Substantia nigra (tissue), 51 donors: ENCODE measurements at places on chromosomes 5 and 9.

- DNase-seq, result no peak
Measured at GRCh38 chr5:59062986-59063683, 480.3 kb downstream of the RAB3C start.

- DNase-seq, result no peak
Measured at GRCh38 chr5:74392711-74393351, 247.7 kb downstream of the ENC1 start.

DNA sequence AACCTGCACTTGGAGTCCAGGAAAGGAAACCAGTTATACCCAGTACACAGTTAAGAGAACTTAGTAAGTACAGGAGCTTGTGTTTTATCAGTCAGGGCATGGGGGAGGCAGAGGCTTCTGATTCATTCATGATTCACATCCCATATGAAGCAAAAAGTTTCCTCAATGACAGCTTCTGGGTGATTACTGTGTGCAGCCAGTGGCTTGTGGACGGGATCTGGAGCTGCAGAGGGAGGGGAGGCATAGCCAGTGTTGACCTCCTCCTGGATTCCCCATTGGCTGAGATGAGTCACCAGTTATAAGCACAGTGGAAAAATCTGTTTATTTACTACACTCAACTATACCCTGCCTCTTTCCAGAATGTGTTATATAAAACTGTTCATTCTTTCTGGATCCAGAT, 17.7 kb downstream of the IL31RA start:
- DNase-seq, result no peak

DNA sequence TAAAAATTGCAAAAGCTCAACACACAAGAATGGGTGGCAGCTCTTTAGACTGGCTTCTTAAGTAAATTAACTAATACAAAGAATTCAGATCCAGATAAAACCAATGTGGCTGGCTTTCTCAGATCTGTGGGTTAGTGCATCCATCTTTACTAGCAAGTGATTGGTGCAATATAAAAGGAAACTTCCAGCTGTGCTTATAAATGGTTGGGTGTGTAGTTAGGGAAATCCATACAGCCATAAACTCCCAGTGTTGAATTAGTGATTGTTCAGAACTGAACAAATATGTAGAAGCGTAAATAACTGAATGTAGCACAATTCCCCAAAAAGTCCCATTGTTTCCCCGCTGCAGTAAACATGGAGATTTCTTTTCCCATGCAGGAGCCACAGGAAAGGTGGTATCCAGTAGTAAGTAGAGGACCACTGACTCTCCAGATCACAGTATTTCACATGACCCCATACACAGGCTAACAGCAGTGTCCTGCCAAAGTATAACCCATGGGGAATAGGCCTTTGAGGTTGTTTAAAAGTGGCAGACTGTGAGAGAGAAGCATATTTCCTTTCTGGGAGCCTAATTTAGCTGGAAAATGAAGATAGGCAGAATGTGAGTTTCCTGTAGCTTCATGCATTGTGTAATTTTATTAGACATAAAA, 173.1 kb upstream of the SLC12A2 start:
- no peak for DNase-seq

GRCh38 chr9:127762111-127762676, 16.3 kb downstream of the SH2D3C start:
- no peak for DNase-seq

DNA sequence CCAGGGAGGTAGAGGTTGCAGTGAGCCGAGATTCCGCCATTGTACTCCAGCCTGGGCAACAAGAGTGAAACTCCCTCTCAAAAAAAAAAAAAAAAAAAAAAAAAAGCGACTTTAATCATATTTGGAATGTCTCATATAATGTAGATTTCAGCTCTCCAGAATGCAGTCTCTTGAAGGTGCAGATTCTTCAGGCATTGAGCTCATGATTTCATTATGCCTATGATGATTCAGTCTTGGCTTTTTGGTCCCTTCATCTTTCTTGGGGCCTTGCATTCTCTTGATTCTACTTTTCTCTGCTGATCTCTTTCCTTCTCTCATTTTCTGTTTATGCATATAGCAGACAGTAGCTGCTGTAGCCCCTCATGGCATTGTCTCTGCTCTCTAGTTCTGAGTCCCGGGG, 22.9 kb downstream of the KDM4C start:
- DNase-seq, result no peak

DNA sequence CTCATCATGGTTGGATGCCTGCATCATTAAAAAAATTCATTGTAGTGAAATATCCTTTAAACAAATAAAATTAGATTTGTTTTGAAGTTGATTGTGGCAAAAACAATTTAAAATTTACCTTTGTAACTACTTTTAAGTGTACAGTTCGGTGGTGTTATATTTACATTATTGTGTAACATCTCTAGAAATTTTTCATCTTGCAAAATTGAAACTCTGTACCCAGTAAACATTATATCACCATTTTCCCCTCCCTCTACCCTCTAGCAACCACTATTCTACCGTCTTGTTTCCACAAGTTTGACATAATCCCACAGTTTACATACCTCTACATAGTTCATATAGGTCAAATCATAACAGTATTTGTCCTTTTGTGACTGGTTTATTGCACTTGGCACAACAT, 2.0 kb upstream of the KIAA1958 start:
- DNase-seq, result no peak

- DNase-seq, result no peak
Measured at GRCh38 chr5:172624996-172625964, 15.8 kb upstream of the NEURL1B start.

- no peak for DNase-seq
Measured at GRCh38 chr5:160237571-160238093, 8.3 kb downstream of the FABP6 start.

DNA sequence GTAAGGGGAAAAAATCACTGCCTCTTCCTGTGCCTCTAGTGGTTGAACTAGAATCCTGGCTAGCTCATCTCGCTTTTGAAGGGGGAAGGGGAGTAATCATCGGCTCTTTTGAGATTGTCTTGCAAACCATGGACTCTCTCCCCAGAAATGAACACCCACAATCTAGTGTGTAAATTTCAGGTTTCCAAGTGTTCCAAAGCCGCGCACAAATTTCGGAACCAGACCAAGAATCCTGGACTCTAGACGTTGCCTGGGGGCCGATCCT, 4.9 kb upstream of the FOXE1 start:
- DNase-seq, result no peak

- no peak for DNase-seq
Measured at GRCh38 chr5:177510567-177511053, 984 bp upstream of the DOK3 start.

DNA sequence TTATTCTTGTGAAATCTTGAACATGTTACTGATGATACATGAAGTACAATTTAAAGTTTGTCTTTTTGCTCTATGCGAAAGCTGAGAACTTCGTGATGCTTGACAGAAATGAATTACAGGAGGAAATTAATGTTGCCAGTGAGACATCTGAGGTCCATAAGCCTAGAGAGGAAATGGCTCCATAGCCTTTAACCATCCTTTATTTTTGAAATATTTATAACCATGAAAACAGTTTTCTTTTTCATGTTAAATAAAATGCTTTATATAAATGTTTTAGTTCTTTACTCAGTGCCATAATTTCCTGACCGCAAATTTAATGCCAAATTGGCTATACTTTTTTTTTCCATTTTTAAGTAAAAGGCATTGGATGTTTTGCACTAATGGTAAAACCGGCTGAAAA, 29.1 kb downstream of the F2RL2 start:
- no peak for DNase-seq

DNA sequence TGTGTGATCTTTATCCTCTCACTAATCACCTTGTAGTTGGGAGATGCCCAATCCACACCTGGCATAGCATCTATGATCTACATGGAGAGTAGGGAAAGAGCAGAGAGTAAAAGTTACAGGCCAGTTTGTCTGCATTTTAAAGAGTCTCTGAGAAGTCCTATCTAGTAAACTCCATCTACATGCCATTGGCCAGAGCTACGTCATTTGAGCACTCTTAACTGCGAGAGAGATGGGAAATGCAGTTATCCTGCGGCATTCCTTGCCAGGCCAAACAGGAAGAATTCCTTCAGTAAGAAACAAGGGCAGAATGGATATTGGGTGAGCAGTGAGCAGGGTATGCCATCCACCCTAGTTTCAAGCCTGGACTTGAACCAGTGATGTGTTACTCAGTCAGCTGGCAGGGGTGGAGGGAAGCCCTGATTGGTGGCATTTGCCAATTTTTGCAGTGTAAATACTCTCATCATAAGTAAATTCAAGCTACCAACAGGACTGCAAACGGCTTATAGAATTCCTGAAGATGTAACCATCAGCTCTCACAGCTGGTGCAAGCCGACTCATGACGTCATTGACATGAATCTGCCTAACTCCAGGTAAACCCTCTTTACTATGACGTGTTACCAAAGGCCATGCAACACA, 156.8 kb upstream of the MSX2 start:
- no peak for DNase-seq

- DNase-seq, result no peak
Measured at GRCh38 chr5:36637101-36637500, 30.7 kb downstream of the SLC1A3 start.

DNA sequence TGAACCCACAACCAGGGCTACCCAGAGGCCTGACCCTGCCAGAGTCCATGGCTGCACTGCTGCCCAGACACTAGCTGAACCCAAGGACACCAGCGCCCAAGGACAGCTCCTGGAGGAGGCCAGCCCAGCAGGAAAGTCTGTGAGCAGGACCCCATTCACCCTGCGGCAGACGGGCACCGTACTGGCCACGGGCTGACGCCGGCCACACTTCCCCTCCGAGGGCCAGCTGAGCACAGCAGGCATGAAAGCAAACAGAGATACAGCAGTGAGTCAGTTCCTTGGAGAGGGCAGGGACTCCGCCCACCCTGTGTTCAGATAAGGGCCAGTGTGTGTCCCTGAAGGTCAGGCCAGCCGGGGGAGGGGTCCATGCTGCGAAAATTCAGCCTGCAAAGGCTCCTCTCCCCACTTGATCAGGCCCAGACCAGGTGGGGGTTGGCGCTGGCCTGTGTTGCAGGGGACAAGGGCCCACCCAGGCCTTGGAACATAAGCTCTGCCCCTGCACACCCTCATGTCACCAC, 3.2 kb downstream of the RNF208 start:
- DNase-seq, result no peak

DNA sequence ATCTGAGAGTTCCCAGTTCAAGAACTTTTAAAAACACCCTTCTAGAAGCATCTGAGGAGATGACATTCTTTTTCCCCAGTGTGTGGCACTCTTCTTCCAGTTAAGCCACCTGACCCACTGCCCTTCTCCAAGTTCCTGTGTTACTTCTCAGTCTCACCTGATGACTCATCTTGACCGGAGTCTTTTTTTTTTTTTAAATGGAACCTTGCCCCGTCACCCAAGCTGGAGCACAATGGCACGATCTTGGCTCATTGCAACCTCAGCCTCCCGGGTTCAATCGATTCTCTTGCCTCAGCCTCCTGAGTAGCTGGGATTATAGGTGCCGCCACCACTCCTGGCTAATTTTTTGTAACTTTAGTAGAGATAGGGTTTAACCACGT, 224.1 kb upstream of the DAB2 start:
- no peak for DNase-seq

DNA sequence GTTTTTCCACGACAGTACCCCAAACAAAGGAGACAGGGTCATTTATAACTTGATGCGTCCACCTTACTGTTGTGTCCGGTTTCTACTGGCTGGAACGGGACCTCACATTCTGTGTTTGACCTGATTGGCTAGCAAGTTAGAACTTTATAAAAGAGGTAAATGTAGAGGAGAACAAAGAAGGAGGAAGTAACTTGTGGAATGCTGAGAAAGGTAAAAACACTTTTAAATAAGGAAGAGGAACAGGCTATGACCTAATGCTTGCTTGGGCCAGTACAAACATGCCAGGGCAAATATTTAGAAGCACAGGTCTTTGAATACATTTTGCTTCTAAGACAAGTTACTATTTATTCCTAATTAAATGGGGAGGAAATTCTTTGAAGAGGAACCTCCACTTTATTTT, 251.6 kb downstream of the KIAA0825 start:
- DNase-seq, result no peak

- no peak for DNase-seq
Measured at GRCh38 chr9:76608575-76609273, 149.7 kb downstream of the GCNT1 start.

- DNase-seq, result no peak
Measured at GRCh38 chr5:171442287-171443042, 23.0 kb downstream of the FGF18 start.

DNA sequence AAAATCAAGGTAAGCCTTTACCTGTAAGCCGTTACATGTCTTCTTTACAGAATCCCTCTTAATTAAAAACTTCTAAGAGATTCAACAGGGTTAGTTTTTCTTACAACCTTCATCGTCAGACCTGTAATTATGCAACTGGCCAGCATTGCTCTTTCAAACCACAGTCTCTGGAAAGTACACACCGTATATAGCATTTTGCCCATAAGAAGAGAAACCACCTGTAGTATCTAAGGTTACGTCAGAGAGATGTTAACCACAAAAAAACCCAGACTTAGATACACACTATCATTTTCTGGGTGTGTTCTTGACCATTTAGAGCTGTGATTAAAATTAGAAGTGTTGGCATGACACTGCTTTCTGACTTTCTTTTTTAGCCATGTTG, 140.0 kb downstream of the MUSK start:
- no peak for DNase-seq
